Activated CD8-positive, alpha-beta T cell treated with anti-CD3 and anti-CD28 coated beads, Interleukin-2, amount 10 ng/mL, durations not matched to agents 7 days and 5 days (primary cell): ENCODE measurements at places on chromosomes 6 and 20. TPM values are rescaled to one million over a fixed set of nuclear protein-coding genes. Genes with fewer than 3 reads are reported as not detected.

GRCh38 chr6:24788031-24788665 is 10.6 kb downstream of the ARMH2 start:
- H3K36me3 ChIP-seq, result peaks cover 58% of the 10 kb centered on the region
- no peaks in the 10 kb centered on the region for H3K27me3 ChIP-seq
- H3K27ac ChIP-seq, result no peak overlapping the region
- no peak overlapping the region for H3K4me3 ChIP-seq

GRCh38 chr20:10012464-10012863 is 22.3 kb upstream of the ANKEF1 start:
- no peak overlapping the region for H3K27ac ChIP-seq
- no peak overlapping the region for H3K4me3 ChIP-seq
- no peaks in the 10 kb centered on the region for H3K36me3 ChIP-seq
- DNase-seq, result no peak

DNA sequence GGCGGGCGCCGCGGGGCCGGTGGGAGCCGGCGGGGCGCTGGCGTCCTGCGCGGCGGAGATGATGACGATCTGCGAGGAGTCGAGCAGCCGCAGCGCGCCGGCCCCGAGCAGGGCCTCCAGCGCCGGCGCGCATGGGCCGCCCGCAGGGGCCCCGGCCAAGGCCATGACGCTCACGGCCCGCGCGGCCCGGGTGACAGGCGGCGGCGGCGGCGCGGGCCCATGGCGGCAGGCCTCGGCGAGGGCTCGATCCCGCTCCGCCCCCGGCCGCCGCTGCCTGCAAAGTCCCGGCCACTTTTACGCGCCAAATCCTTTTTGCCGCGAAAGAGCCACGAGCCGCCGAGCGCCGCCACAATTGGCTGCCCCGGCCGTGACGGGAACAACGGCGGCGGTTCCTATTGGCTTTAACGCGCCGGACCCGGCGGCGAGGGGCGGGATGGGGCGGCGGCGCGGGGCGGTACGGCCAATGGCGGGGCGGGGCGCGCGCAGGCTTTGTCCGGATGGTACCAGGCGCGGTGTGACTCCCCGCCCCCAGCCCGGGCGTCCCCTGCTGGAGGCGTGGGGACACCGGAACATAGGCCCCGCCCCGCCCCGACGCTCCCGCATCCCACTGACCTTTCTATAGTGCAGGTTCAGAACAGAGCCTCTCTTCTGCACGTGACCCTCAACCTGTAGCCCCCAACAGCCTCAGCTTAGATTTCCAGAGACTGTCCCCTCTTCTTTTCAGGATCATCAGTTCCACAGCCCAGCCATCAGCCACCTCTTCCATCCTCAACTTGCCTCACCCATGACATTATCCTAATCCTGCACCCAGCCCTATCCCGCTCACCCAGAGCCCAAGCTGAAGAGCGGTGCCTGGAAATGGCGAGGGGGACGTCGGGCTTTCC is at the start of gene E2F1:
Gene E2F1 (minus strand): TSS at position 286 of the 884 bp plus-strand sequence. CDS start 121 bp downstream, at position 165.
- H3K4me3 ChIP-seq, result peak within 1 kb of the TSS; percentile 94
- no peaks in the 10 kb centered on the region for H3K27me3 ChIP-seq
- H3K36me3 ChIP-seq, result peaks cover 30% of the 10 kb centered on the region
- H3K27ac ChIP-seq, result peak within 1 kb of the TSS; percentile 93

- no peaks in the 10 kb centered on the region for H3K36me3 ChIP-seq
- no peak for DNase-seq
- no peak overlapping the region for H3K27ac ChIP-seq
- peaks cover 5% of the 10 kb centered on the region for H3K4me1 ChIP-seq
Observed at GRCh38 chr6:41585605-41586004, 39.4 kb downstream of the FOXP4 start.

GRCh38 chr20:48908656-48909319 is 12.7 kb upstream of the ARFGEF2 start:
- H3K36me3 ChIP-seq, result peaks cover 3% of the 10 kb centered on the region
- no peak overlapping the region for H3K4me3 ChIP-seq
- DNase-seq, result no peak
- H3K27ac ChIP-seq, result no peak overlapping the region
- peaks cover 8% of the 10 kb centered on the region for H3K27me3 ChIP-seq
- peaks cover 16% of the 10 kb centered on the region for H3K4me1 ChIP-seq

GRCh38 chr20:17500271-17500670 is 30.9 kb downstream of the BFSP1 start:
- H3K27me3 ChIP-seq, result peaks cover 15% of the 10 kb centered on the region
- H3K27ac ChIP-seq, result no peak overlapping the region
- H3K4me1 ChIP-seq, result peaks cover 24% of the 10 kb centered on the region

- no peak overlapping the region for H3K27ac ChIP-seq
- peaks cover 27% of the 10 kb centered on the region for H3K36me3 ChIP-seq
- no peak for DNase-seq
- H3K27me3 ChIP-seq, result no peaks in the 10 kb centered on the region
- no peak overlapping the region for H3K4me3 ChIP-seq
- H3K4me1 ChIP-seq, result peaks cover 14% of the 10 kb centered on the region
Observed at GRCh38 chr20:33753763-33754162, 22.0 kb downstream of the ZNF341 start.

- H3K27me3 ChIP-seq, result no peaks in the 10 kb centered on the region
- no peaks in the 10 kb centered on the region for H3K4me1 ChIP-seq
- H3K27ac ChIP-seq, result peak overlapping the region; percentile 9
- no peak for DNase-seq
- no peak overlapping the region for H3K4me3 ChIP-seq
Observed at GRCh38 chr6:77774457-77774856, 121.6 kb downstream of the MEI4 start.

GRCh38 chr6:34834789-34835518 is 43.1 kb downstream of the BLTP3A start:
- peaks cover 19% of the 10 kb centered on the region for H3K36me3 ChIP-seq
- H3K27ac ChIP-seq, result no peak overlapping the region
- H3K27me3 ChIP-seq, result no peaks in the 10 kb centered on the region
- DNase-seq, result no peak
- H3K4me3 ChIP-seq, result no peak overlapping the region

GRCh38 chr6:35850208-35850607 is 45.1 kb downstream of the LHFPL5 start:
- DNase-seq, result no peak
- peaks cover 72% of the 10 kb centered on the region for H3K36me3 ChIP-seq
- no peaks in the 10 kb centered on the region for H3K4me1 ChIP-seq
- H3K4me3 ChIP-seq, result no peak overlapping the region
- no peak overlapping the region for H3K27ac ChIP-seq

DNA sequence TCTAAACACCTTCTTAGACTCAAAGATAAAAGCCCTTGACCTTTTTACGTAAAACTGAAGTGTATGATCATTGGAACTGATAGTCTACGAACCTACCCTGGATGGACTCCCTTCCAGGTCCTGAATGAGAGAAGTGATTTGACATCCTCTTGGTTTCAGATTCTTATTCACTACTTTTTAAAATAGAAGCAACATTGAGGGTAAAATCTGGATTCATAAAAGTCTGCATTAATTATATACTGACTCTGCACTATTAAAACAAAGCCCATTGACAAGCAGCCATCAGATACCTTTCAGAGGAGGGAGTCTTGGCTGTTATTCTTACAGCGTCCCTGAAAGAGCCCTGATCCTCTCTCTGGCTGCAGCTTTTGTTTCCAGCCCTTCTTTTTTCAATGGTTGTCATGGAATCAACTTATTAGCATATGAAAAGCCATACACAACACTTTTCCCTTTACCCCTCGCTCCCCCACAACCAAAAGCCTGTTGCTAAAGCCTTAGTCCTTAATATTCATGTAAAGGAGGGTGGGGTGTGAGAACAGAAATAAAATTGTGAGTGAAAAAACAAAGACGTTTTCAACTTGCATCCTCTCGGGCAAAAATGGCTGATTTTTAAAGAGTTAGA is 270.0 kb upstream of the MARCKS start:
- no peaks in the 10 kb centered on the region for H3K27me3 ChIP-seq
- no peak overlapping the region for H3K27ac ChIP-seq
- DNase-seq, result no peak
- no peaks in the 10 kb centered on the region for H3K36me3 ChIP-seq
- no peak overlapping the region for H3K4me3 ChIP-seq

DNA sequence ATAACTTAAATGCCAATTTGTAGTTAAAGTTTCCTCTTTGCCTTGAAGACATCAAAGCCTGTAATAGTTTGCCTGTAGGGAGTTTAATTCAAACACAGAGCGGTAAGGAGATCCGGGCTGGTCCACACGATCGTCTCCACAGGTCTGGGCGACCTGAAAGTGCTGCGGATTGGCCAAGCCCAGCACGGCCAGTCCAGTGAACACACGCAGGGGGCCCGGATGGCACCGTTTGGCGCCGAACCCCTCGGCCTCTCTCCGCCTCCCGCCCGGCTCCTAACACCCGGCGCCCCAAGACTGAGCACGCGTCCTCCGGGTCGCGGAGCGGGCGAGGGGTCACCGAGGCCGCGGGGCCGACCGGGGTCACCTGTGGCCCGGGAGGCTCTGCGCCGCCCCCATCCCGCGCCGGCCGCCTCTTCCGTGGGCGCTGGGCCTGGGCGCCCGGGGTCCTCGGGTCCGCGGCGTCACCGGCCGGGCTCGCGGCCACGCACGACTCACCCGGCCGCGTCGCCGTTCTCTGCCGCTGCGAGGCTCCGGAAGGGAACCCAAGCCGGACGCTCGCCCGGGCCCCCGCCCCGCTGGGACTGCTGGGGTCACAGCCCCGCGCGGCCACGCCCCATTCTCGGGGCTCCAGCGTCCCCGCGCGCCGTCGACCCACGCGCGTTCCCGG is 481 bp downstream of the SERPINB6 start:
- H3K27me3 ChIP-seq, result peaks cover 2% of the 10 kb centered on the region
- H3K36me3 ChIP-seq, result peaks cover 11% of the 10 kb centered on the region
- DNase-seq, result peak; percentile 70

- H3K27me3 ChIP-seq, result no peaks in the 10 kb centered on the region
- peak; percentile 76 for DNase-seq
- peak overlapping the region; percentile 83 for H3K4me3 ChIP-seq
- peak overlapping the region; percentile 96 for H3K27ac ChIP-seq
- peaks cover 19% of the 10 kb centered on the region for H3K36me3 ChIP-seq
Observed at GRCh38 chr20:53884859-53885541, 185.4 kb downstream of the BCAS1 start.

DNA sequence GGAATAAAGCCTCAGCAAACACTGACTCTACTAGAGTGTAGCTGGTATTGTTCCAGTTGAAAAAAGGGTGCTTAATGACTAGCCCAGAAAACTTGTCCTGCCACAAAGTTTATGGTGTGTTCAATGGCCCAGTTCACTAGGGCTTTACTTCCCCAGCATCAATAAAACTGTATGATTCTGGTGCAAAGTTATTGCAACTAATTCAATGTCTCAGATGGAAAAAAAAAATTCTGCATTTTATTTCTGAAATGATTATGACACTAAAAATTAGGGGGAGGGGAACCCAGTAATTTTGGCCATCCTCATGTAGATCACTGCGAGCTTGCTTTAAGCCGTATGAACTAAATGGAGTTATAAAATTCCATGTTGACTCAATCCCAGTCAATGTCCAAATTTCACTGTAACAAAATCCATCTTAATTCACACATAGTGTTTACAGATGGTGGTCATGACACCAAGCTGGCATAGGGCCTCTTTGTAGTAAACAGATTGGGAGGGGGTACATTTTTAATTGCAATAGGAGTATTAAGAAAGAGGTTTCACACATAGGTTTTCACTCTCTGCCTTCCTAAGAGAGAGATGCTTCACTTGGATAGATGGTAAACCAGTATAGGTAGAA is 41.2 kb downstream of the PTPRK start:
- peak overlapping the region; percentile 26 for H3K27ac ChIP-seq
- DNase-seq, result no peak
- H3K4me3 ChIP-seq, result peak overlapping the region; percentile 63
- no peaks in the 10 kb centered on the region for H3K36me3 ChIP-seq

- no peak overlapping the region for H3K4me3 ChIP-seq
- no peaks in the 10 kb centered on the region for H3K4me1 ChIP-seq
- peaks cover 2% of the 10 kb centered on the region for H3K27me3 ChIP-seq
- DNase-seq, result no peak
Observed at GRCh38 chr6:105771313-105771970, 314.7 kb upstream of the PRDM1 start.

- H3K4me3 ChIP-seq, result peak overlapping the region; percentile 26
- H3K4me1 ChIP-seq, result peaks cover 52% of the 10 kb centered on the region
- H3K27me3 ChIP-seq, result peaks cover 5% of the 10 kb centered on the region
Observed at GRCh38 chr20:41003143-41003935, 25.3 kb upstream of the TOP1 start.

- no peak overlapping the region for H3K4me3 ChIP-seq
- no peak overlapping the region for H3K27ac ChIP-seq
- H3K4me1 ChIP-seq, result peaks cover 58% of the 10 kb centered on the region
- DNase-seq, result no peak
Observed at GRCh38 chr6:44117397-44118128, 9.7 kb downstream of the MRPL14 start.

GRCh38 chr20:3720626-3721025 is 8.2 kb upstream of the SIGLEC1 start:
- no peak overlapping the region for H3K27ac ChIP-seq
- DNase-seq, result no peak
- H3K4me1 ChIP-seq, result peaks cover 11% of the 10 kb centered on the region

- no peak overlapping the region for H3K27ac ChIP-seq
- no peaks in the 10 kb centered on the region for H3K27me3 ChIP-seq
- H3K4me3 ChIP-seq, result no peak overlapping the region
- no peaks in the 10 kb centered on the region for H3K4me1 ChIP-seq
Observed at GRCh38 chr6:167577891-167578361, 248.8 kb upstream of the AFDN start.

GRCh38 chr6:157300006-157300405 is 23.3 kb downstream of the TMEM242 start:
- no peak overlapping the region for H3K4me3 ChIP-seq
- H3K36me3 ChIP-seq, result peaks cover 6% of the 10 kb centered on the region

- no peak for DNase-seq
- H3K4me1 ChIP-seq, result peaks cover 4% of the 10 kb centered on the region
- no peak overlapping the region for H3K4me3 ChIP-seq
- peaks cover 10% of the 10 kb centered on the region for H3K36me3 ChIP-seq
- no peaks in the 10 kb centered on the region for H3K27me3 ChIP-seq
Observed at GRCh38 chr6:156795825-156796224, 18.6 kb downstream of the ARID1B start.

DNA sequence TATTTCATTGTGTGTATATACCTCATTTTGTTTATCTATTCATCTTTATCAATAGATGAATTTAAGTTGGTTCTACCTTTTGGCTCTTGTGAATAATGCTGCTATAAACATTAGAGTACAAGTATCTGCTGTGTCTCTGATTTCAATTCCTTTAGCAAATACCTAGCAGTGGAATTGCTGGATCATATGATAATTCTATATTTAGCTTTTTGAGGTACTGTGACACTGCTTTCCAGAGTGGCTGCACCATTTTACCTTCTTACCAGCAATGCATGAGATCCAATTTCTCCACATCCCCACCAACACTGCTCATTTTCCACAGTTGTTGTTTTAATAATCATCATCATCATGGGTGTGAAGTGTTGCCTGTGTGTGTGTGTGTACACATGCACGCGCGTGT is 182.3 kb downstream of the MBOAT1 start:
- no peaks in the 10 kb centered on the region for H3K4me1 ChIP-seq
- no peak overlapping the region for H3K27ac ChIP-seq
- H3K36me3 ChIP-seq, result no peaks in the 10 kb centered on the region

Gene PSMF1
- 150 TPM for total RNA-seq

Gene TSBP1
- total RNA-seq, result not detected

Gene MAS1
- not detected for total RNA-seq

Gene AHI1
- total RNA-seq, result 13.8 TPM

Gene RBM38
- 57.1 TPM for total RNA-seq

Gene FOXC1
- total RNA-seq, result not detected

Gene TREM2
- not detected for total RNA-seq

Gene ZNF76
- 39.4 TPM for total RNA-seq

Gene GNMT
- total RNA-seq, result 1.1 TPM

Gene SYCP2L
- not detected for total RNA-seq

Gene GPX5
- not detected for total RNA-seq

Gene GRM1
- total RNA-seq, result not detected

Gene SLC32A1
- total RNA-seq, result not detected

Gene THBS2
- not detected for total RNA-seq
